Fibroblast of mammary gland (primary cell): ENCODE measurements at places on chromosomes 7 and 10.

DNA sequence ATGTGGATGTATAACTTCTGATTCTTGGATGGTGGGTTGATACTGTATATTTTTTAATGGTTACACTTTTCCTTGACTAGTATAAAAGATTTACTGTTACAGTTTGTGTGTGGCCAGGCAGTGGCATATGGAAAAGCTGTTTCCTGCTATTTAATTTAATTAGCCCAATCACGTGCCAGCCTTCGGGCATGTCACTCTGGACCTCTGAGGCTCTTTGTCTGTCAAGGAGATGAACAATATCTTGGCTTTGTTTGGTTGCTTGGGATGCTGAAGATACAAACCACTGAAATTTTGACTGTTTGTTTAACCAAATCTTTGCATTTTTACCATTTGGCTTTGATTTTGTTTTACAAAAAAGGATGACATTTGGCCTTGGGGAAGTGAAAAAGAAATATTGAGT lies 185.0 kb downstream of the HDAC9 start:
- DNase-seq = no peak

GRCh38 chr10:126549344-126549743 lies 121.1 kb downstream of the C10orf90 start:
- peak; percentile 14 for DNase-seq

DNA sequence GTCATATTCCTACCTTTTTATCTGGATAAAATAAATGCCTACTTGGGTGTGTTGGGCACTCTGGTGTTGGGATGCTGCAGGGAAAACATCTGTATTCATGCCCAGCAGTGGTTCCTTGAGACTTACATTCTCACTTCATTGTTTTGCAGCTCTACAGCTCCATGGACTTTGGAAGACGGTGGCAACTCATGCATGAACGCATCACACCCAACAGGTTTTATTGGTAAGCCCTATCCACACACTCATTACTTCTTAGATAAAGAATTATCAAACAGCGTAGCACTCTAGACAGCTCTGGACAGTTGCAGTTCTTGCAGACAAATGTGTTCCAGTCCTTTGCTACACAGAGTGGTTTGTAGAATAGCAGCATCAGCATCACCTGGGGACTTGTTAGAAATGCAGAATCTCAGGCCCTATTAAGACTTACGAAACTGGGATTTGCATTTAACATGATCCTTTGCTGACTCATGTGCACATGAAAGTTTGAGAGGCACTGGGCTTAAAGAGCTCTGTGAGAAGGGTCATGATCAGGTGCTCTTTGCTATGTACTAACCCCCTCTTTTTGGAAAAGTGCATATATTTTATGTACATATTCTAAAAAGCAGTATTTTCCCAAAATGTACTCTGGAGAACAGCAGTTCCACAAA lies 401.9 kb downstream of the SORCS3 start:
- no peak for DNase-seq

- DNase-seq = no peak
Measured at GRCh38 chr7:84188786-84189405, 5.7 kb downstream of the SEMA3A start.

DNA sequence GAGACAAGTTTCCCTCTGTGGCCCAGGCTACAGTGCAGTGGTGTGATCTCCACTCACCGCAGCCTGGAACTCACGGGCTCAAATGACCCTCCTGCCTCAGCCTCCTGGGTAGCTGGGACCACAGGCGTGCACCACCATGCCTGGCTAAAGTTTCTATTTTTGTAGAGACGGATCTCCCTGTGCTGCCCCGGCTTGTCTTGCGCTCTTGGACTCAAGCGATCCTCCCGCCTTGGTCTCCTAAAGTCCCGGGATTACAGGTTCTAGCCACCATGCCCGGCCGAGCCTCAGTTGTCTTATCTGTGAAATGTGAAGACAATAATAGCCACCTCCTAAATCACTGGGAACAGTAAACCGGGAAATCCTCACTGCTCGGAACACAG lies 88.1 kb downstream of the FOXL3 start:
- DNase-seq = no peak
